Stimulated activated CD4-positive, alpha-beta T cell treated with anti-CD3 and anti-CD28 coated beads, TNF-alpha, amount 100 ng/mL, for 4 hours (primary cell): ENCODE measurements at places on chromosomes 5 and 9.

GRCh38 chr9:90037146-90037797, 432.5 kb downstream of the GADD45G start:
- no peak for DNase-seq

DNA sequence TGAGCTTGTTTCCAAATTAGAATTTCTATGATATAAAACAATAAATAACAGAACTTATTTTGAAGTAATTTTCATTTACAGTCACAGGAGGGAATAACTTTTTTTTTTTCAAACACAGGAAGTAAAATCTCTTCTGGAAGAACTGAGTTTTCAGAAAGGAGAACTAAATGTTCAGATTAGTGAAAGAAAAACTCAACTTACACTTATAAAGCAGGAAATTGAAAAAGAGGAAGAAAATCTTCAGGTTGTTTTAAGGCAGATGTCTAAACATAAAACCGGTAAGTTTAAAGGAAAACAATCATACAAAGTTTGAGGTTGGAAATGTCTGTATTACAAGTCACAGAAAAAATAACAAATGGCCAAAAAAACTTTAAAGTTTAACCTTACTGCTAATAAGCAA, 41.6 kb downstream of the RAB14 start:
- no peak for DNase-seq

DNA sequence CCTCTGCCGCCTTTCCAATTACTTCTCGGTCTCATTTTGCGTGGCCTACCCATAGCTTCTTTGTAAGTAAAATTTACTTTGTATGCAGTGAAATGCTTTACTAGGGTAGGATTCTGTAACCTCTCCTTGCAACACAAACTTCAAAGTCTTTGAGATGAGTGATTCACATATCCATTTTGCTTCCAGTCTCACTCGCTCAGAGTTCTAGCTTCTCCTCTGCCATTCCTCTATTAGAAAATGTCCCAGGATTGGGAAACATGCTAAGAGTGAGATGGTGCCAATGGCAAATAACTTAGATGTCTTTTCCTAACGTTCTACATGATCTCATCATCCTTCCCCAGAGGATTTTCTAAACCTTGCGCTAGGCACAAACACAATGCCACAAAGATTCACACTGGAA, 270.5 kb upstream of the SLC30A5 start:
- DNase-seq = no peak

GRCh38 chr5:94157704-94158539, 416.5 kb upstream of the POU5F2 start:
- no peak for DNase-seq

GRCh38 chr5:82107267-82107666, 135.4 kb downstream of the ATG10 start:
- DNase-seq = no peak

GRCh38 chr5:43193181-43193893, 1.3 kb downstream of the NIM1K start:
- DNase-seq = no peak

DNA sequence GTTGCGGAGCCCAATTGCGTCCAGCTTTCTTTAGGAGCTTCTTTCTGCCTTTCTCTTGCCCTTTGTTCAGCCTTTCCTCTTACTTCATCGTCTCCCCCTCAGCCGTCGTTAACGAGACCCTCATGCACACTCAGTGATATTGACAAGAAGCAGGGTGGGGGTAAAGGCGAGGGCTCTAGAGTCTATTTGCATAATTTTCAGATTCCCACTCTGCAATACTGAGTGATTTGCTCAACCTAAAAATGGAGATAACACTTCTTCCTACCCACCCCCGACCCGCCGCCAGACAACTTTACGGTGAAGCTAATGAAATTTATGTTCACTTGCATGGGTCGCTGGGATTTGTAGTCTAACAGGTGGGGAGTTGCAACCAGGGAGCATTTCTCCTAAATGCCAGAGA, 1.3 kb upstream of the TBC1D2 start:
- DNase-seq = no peak

- DNase-seq = no peak
Measured at GRCh38 chr9:16585591-16585990, 284.9 kb downstream of the BNC2 start.

DNA sequence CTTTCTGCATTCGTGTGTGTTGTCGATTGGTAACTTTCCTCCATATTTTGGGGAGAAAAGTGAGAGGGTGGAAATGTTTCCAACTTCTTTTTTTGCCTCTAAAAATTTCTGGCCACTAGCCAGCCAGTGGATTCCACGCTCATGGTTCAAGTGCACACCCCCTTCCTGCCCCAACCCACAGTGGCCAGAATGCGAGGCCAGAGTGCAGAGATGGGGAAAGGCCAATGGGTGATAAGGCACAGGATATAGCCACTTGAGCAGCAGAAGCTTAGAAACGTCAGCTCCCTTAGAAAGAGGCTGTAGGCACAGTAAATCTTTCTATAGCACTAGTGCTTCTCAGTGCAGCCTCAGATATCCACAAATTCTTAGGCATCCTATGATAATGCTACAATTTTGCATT, 75.8 kb upstream of the ADRB2 start:
- DNase-seq = no peak
